Activated CD8-positive, alpha-beta memory T cell treated with anti-CD3 and anti-CD28 coated beads, Interleukin-2, amount 50 U/mL, for 4 hours (primary cell): ENCODE measurements at places on chromosomes 1 and 21.

- no peak for DNase-seq
Observed at GRCh38 chr1:206021626-206022365, 1.9 kb downstream of the CTSE start.

DNA sequence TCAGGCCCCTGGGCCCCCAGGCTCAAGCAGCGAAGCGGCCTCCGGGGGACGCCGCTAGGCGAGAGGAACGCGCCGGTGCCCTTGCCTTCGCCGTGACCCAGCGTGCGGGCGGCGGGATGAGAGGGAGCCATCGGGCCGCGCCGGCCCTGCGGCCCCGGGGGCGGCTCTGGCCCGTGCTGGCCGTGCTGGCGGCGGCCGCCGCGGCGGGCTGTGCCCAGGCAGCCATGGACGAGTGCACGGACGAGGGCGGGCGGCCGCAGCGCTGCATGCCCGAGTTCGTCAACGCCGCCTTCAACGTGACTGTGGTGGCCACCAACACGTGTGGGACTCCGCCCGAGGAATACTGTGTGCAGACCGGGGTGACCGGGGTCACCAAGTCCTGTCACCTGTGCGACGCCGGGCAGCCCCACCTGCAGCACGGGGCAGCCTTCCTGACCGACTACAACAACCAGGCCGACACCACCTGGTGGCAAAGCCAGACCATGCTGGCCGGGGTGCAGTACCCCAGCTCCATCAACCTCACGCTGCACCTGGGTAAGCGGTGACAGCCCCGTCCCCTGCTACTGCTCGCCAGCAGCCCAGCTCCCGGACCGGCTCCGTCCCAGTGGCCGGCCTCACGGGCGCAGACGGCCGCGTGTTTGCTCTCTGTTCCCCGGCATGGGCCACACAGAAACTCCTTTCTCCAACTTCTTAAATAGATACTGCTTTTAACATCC is 539 bp downstream of the LAMC1 start:
- peak; percentile 24 for DNase-seq

- no peak for DNase-seq
Observed at GRCh38 chr1:246572785-246573184, 6.5 kb downstream of the CNST start.

GRCh38 chr1:79472067-79472656 is 465.6 kb upstream of the ADGRL4 start:
- DNase-seq, result no peak

GRCh38 chr1:66929146-66929688 is 4.4 kb downstream of the MIER1 start:
- DNase-seq, result no peak

DNA sequence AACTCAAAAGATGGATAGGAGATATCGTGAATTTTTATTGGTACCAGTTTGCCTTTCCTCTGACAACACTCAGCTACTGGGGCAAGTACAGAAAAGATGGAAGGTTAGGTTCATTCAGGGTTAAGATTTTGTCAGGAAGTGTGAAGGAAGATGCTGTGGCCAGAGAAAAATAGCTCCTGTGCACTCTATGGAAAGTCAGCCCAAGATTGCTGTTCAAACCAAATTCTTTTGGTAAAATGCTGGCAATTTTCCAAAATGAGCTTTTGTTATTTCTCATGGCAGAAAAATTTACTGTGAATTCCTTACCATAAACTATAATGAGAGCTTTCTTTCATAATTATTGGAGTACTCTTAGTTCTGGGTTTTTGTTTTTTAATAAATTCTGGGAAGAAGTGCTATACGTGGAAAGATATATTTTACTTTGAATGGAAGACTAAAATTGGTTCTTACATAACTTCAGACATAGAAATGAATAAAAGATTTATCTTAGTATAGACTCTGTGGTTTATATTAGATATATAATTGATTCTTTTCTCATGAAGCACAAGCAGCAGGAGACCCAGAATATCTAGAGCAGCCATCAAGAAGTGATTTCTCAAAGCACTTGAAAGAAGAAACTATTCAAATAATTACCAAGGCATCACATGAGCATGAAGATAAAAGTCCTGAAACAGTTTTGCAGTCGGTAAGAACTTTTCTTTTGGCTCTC is 112.2 kb downstream of the USP25 start:
- no peak for DNase-seq
